ENCODE measurements at places on chromosomes 12 and 14.
A peak's percentile ranks its signal among the peaks of the same experiment; 100 is the strongest.

- no peak for DNase-seq
These were observed 29.1 kb upstream of the SOS2 start for GRCh38 chr14:50260511-50260910.

- no peak for DNase-seq
These were observed 40.2 kb downstream of the SCARB1 start for GRCh38 chr12:124823272-124823970.

GRCh38 chr12:1099158-1099557 is 108.1 kb downstream of the ERC1 start:
- no peak for DNase-seq

DNA sequence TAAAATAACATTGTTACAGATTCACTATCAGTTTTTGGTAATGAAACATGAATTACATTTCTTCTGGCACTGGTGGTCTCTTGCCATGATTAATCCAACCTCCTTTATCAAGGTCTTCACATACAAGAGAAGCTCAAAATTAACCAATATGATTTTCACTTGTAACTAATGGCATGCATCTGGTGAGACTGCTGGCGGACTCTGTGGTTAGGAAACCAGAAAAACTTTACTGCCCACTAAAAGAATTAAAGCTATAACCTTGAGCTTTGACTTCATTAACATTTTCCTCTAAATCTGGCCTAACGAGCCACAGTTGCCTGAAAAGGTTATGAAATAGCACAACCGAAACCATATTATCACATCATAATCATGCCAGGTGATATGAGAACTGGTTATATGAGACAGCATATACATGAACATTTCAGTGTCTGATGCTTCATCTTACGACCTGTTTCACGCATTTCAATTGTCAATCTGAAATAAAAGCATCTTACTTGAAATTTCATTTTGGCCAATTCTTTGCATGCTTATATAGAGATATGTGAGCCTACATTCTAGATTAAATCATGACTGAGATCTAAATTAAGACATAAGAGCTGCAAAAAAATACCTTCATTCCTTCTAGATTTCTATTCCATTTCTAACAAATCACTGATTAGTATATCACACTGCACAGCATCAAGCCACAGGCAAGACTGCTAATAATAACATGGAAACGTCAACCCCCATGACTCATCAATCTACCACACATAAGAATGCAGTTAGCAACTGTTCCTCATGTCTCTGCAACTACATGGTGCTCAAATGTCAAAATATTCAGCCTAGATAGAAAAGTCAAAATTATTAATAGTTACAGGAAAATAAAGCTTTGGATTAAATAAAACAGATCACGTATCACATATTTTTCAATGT is 89.3 kb downstream of the OSBPL8 start:
- no peak for DNase-seq

- DNase-seq = no peak
These were observed 268.6 kb downstream of the BTG1 start for GRCh38 chr12:91877022-91877421.

DNA sequence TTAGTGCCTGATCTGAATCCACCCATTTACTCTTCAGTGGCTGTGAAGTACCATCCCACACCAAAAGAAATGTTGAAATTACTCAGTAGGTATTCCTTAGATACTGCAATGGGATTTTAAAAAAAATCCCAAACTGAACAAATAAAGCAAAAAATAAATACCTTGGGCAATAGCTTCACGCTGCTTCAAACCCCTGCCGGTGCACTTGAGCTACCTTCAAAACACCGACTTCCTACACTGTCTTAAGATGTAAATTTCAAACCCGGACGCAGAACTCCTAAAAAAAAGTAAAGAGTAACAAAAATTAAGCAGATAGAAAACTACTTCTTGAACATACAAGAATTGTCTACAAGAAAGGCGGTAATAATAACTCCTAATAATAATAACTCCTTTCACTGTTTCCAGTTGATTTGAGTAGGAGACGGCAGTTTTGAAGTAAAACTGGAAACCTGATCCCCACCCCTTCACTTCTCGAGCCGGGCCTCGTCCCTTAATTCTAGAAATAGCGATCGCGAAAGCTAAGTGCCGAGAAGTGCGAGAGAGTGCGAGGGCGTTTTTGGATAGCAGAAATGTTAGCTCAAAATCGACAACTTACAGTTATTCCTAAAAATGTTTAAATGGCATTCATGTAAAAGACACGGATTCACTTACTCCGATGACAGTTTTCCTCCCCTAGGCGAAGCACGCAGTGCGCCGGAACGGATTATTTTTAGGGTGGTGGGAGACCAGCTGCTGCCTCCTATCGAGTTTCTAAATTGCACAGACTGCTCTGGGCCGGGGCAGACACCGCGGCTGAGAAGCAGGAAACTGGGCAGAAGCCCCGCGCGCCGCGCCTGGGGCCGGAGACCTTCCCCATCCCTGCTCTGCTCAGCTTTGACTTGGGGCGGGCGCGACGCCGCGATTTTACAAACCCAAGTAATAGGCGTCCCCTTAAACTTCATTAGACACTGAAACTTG is at the start of gene ABCC9:
Gene ABCC9 (minus strand): TSS at position 878 of the 957 bp plus-strand sequence. CDS start 4,752 bp downstream, outside the sequence.
- DNase-seq = no peak

DNA sequence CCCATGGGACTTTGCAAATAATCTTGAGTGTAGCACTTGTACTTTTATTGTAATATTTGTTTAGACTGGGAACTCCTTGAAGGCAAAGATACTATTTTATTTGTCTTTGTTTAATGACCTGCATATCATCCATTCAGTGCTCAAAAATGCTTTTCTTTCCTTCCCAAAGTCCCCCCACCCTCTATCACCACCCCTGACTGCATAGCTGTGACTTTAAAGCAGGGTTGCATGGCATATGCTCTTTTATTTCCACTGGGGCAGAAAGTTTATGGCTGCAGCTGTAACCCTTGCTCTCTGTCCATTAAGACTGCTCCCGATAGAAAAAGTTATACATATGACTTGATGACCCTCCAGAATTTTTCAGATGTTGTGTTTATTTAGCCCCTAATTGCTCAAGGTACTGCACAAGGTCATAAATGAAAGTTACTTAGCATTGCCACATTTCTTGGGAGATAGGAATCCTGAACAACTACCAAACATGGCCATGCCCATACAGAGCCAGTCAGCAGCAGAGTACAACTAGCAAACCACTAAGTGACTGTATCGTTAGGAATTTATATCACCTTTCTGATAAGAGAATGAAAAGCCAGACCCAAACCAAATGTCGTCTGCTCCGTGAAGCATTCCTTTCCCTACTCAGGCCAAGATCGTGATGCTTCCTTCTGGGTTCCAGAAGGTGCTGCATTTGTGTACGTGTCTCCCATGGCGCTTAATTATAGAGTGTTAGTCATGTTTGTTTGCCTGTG is 114.3 kb downstream of the DIP2B start:
- no peak for DNase-seq

- DNase-seq = no peak
These were observed 23.8 kb downstream of the ZNF891 start for GRCh38 chr12:133106253-133106652.

DNA sequence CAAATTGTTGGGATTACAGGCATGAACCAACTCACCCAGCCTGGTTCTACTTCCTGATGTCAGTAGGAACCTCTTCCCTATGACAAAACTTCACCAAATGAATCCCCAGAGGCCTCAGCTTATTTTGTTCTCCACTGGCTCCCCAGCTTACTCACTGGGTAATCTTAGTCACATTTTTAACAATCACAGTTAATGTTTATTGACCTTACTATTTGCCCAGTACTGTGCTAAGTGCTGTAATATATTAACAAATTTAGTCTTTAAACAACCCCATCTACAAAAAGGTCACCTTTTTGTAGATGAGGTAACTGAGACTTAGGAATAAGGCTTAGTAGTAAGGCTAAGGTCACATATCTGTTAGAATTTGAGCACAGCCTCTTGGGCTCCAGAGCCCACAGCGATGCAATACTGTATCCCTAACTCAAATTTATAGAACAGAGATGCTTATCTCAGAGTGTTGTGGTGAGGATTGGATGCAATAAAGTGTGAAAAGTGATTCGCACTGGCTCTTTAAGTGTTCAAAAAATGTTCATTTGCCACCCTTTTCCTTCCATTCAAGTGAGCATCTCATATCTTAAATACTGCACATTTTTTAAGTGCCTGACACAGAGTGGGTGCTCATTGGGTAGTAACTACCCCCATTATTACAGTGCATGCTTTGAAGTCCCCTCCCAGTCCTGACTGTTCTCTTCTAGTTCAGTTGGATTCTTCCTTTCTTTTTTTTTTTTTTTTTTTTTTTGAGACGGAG is 146.4 kb upstream of the ARHGAP5 start:
- no peak for DNase-seq

- no peak for DNase-seq
These were observed 27.1 kb upstream of the COL2A1 start for GRCh38 chr12:48031135-48031960.

DNA sequence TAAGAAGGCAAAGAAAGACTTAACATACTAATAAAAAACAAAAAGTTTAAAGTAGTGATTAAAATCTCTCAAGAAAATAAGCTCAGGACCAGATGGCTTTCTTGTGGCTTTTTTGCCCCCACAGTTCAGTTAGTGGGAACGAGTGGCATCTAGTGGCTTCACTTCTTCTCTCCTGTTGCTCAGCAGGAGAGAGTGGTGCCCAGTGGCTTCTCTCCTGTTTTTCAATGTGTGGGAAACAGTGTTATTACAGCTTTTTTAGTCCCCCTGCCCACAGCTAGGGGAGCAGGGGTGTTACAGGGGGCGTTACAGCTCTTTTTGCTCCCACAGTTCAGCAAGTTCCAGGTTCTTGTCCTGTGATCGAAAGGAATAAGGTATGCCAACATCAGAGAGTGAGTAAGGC is 135.2 kb downstream of the RERGL start:
- no peak for DNase-seq

GRCh38 chr12:1463073-1463905 is 131.1 kb downstream of the FBXL14 start:
- DNase-seq = no peak

- no peak for DNase-seq
These were observed 48.1 kb upstream of the BCL11B start for GRCh38 chr14:99320105-99320572.

DNA sequence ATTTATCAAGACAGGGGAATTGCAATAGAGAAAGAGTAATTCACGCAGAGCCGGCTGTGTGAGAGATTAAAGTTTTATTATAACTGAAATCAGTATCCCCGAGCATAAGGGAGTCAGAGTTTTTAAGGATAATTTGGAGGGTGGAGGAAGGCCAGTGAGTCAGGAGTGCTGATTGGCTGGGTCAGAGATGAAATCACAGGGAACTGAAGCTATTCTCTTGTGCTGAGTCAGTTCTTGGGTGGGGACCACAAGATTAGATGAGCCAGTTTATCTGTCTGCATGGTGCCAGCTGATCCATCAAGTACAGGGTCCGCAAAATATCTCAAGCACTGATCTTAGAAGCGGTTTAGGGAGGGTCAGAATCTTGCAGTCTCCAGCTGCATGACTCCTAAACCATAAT is 96.6 kb downstream of the CCDC60 start:
- DNase-seq = no peak

GRCh38 chr14:99563749-99564129 is 40.3 kb downstream of the CCDC85C start:
- no peak for DNase-seq

- no peak for DNase-seq
These were observed 4.7 kb upstream of the TMEM229B start for GRCh38 chr14:67493092-67493717.

DNA sequence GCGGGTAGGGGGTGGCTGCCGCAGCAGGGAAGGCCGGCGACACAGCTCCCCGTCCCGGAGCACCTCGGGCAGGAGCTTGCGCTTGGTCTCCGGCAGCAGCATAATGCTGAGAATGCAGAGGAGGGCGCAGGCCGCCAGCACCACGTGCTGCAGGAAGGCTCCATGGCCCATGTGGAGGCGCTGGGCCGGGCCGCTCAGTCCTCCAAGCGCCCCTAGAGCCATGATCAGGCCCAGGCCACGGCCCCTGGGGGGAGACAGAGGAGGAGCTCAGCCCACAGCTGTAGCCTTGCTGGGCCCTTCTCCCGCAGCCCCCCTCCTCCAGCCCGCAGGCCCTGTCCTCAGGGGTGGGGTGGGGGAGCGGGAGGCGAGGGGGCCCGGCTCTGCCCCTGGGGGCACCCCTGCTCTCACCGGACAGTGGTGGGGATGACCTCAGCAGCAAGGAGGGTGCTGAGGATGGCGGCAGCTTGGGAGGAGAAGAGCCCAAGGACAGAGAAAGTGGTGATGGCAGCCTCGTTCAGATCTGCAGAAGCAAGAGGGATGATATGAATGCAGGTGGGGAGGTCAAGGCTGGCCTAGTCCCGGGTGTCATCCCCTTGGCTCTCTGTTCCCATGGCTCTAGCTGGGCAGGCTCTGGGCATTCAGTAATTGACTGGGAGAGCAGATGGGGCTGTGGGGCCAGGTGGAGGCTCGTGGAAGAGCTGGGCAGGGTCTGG is 5.8 kb downstream of the SLC22A17 start:
- no peak for DNase-seq

DNA sequence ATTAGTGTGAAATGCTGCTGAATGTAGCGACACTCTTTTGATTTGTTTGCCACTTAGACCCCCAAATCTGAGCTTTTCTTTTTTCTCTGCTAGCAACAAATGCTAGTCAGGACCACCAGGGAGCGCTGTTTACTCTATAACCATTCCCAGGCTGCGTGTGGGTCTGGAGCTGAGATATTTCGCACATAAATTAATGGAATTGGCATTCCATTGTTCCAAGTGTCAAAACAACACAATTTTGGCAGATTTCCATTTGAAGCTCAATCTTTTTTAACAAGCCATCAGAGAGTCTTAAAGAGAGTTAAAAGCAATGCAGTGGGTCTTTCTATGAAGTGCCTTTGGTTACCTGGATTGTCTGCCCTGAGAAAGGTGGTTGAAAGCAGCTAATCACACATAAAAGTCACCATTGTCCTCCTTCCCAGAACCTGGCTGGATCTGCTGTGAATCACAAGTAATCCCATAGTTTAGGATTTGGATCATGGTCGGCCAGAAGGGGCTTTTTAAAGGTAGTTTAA is 7.4 kb upstream of the TMEM132C start:
- DNase-seq = no peak

GRCh38 chr12:63968673-63969072 is 124.2 kb downstream of the SRGAP1 start:
- DNase-seq = no peak

- DNase-seq = no peak
These were observed 297.3 kb downstream of the ERC1 start for GRCh38 chr12:1288333-1288732.

GRCh38 chr12:111034083-111034885 is 113.9 kb upstream of the MYL2 start:
- no peak for DNase-seq

DNA sequence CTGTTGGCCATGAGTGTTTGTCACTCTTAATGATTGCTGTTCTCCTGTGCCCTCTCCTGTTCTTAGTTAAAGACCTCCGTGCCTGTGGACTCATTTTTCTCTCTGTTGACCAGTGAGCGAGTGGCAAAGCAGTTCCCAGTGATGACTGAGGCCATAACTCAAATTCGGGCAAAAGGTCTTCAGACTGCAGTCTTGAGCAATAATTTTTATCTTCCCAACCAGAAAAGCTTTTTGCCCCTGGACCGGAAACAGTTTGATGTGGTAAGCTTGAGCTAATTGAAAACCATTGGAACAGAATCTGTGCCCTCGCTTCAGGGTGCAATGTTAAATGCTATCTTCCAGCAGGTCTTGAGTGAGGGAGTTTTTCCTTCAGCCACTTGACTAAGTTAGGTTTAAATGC is 19.8 kb downstream of the ACAD10 start:
- peak; percentile 84 for DNase-seq

- no peak for DNase-seq
These were observed 26.3 kb downstream of the PPM1H start for GRCh38 chr12:62908674-62909073.
